ENCODE measurements at places on chromosomes 1 and 21.

DNA sequence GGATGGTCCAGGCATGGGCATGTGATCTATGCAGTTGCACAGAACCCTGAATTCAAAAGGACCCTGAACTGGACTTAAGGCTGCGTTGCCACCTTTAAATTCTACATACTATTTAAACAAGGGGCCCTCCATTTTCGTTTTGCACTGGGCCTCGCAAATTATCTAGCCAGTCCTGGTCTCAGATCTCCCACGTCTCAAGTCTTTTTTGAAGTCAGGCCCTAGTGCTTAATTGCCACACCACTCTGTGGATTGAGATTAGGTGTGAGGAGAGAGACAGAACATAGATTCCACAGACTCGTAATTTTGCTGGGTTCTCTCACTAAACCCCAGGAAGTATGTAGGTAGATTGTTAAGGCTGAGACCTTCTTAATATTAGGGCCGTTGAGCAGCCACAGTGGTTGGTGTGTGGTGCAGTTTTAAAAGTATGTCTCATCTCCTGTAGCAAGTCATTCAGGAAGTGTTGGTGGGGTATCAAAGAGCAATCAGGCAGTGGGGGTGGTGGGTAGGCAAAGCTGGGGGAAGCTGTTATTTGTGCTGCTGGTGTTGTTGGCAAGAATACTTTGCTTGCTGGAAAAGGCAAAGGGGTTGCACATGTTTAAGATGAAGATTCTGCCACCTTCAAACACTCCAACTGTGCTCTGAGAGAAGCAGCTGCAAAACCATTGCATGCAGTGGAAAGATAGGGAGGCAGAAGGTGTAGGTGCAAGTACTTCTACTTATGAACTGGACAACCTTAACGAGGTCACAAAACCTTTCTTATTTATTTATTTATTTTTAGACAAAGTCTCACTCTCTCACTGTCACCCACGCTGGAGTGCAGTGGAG is 11.2 kb downstream of the CD84 start:
- no peak for DNase-seq

GRCh38 chr1:2274929-2275475 is 46.9 kb downstream of the SKI start:
- no peak for DNase-seq

DNA sequence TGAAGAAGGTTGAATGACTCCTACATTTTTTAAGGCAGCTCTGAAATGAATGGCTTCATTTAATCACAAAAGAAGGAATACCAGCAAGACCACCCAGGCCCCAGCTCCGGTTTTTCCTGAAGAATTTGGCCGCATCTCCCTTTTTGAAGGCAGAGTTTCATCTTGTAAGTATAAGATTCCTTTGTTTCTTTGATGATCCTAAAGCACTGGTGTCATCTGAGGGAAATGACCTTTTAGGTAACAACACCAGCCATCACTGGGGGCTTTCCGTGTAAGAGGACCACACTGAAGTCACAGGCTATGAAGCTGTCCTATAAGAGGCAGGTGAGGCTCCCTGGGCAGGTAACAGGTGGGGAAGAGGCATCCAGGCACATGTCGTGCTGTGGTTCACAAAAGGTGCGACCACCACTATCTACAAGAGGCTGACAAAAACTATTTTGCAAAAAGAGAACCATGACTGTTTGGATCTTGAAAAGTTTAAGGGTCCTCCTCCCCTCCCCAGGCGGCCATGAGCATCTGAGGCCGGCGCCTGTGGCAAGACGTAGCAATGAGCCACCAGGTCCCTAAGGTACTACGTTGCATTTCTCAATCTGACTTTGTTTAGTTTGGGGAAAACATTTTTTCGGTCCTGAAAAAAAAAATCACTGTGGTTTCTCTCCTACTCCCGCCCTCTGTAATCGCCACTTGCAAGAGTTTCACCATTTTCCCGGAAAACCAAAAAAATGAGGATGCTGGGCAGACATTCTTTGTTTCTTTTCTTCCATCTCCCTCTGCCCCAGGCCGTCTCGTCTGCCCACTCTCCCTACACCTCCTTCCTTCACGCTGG is 46.3 kb upstream of the IRF2BP2 start:
- no peak for DNase-seq

DNA sequence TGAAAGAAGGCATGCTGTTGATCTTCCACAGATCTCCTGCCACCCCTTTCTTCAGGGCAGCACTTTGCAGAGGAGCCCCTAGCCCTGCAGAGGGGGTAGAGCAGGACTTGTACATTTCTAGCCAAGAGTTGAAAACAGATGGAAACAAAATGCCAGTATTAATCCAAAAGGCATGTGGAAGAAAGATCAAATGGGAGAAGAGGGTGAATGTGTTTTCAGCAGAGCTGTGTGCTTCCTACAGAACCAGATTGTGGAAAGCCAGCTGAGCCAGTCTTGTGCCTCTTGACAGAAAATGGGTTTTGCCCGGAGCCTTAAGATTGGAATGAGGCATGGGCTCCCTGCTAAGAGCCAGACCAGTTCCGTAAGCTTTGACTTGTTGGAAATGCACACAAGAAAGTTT is 105.2 kb upstream of the TSPAN2 start:
- DNase-seq = no peak

- no peak for DNase-seq
Observed at GRCh38 chr1:27661412-27662075, 10.4 kb downstream of the IFI6 start.

DNA sequence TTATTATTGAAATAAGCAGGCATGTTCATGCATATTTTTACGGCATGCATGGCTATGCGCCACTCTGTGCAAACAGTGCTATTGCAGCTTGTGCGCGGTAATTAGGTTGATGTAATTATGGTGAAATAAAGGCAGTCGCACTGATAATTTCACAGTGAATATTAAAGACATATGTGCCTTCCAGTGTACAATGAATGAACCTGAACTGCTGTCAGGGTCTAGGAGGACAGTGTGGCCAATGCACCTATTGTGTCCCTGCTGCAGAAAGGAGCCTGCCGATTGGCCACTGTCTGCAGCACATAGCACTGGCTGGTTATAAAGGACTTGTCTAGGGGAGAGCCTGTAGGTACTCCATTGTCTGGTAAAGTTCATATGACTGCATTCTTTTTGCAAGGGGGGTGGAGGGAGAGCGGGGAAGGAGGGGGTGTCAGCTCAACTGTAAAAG is 340.4 kb downstream of the USP25 start:
- peak; percentile 19 for DNase-seq

Measured in AG08395 (cell line).